ENCODE measurements at places on chromosomes 2 and 18.

DNA sequence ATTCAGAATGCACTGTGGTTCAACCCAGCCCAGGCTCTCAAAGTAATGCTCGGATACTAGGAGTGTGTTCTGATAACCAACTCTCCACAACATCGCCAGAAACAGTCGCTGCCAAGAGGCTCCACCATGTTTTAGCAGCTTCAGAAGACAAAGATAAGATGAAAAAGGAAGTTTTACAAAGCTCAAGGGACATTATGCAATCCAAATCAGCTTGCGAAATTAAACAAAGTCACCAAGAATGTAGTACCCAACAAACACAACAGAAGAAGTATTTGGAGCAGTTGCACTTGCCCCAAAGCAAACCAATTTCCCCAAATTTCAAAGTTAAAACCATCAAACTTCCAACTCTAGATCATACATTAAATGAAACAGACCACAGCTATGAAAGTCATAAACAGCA is 360.9 kb downstream of the XIRP2 start:
- DNase-seq, result no peak

DNA sequence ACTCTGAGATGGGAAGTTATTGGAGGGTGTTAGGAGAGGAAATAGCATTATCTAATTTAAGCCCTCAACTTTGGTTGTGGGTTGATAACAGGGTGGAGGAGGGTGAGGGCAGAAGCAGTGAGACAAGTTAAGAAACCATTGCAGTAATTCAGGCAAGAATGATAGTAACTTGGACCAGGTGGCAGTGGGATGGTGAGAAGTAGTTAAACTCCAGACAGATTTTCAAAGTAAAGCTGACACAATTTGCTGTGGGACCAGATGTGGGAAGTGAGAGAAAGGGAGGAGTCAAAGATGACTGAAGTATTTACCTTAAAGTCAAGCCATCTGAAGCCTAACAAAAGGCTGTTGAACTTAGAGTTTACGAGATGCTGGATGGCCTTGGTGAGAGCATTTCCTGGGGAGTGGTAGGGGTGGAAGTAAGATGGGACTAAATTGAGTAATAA is 163.2 kb upstream of the KLF7 start:
- no peak for DNase-seq

DNA sequence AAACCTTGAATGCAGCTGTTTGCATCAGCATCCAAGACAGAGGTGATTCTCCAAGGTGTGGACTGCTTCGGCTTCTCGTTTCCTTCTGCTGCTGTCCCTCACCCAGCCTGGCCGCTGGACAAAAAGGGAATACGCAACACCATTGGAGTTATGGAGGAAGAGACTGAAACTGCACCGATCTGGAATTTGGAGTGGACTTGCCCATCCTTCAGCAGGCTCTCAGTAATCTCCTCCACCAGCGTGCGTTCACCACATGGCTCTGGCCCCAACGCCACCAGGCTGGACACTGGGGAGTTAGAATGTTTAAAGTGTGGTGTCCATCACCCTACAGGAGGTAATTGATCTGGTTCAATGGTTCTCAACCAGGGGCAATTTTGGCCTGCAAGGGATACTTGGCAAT is 41.4 kb upstream of the ID2 start:
- DNase-seq, result no peak

DNA sequence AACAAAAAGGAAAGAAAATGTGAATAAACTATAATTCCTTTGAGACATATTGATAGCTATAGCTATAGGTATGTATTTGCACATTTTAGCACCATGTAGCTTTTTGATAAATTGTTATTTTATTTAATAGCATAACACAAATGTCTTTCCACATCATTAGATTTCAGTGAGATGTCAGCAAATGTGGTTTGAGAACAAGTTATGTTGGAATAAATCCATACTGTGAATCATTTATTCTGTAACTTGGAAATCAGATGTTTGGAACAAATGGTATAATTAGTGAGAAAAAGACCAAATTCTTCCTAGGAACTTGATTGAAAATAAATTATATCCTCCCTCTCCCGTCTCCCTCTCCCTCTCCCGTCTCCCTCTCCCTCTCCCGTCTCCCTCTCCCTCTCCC is 62.8 kb downstream of the NABP1 start:
- DNase-seq, result no peak

DNA sequence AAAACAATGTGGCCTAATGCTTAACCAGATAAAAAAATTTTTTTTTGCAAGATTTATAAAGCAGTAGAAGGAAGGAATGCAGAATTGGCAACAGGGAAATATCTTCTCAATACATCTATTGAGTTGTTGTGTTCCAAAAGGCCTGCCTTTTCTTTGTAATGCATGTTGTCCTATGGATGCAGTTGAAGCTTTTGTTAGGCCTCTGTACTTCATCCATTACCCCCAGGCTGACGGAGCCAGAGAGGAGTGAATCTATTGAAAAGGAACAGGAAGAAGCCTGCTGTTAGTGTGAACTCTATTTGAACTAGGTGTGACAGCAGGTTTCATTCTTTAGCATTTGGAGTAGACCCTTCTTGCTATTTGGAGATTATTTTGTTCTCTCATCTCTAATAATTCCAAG is 56.5 kb downstream of the MTX2 start:
- no peak for DNase-seq

DNA sequence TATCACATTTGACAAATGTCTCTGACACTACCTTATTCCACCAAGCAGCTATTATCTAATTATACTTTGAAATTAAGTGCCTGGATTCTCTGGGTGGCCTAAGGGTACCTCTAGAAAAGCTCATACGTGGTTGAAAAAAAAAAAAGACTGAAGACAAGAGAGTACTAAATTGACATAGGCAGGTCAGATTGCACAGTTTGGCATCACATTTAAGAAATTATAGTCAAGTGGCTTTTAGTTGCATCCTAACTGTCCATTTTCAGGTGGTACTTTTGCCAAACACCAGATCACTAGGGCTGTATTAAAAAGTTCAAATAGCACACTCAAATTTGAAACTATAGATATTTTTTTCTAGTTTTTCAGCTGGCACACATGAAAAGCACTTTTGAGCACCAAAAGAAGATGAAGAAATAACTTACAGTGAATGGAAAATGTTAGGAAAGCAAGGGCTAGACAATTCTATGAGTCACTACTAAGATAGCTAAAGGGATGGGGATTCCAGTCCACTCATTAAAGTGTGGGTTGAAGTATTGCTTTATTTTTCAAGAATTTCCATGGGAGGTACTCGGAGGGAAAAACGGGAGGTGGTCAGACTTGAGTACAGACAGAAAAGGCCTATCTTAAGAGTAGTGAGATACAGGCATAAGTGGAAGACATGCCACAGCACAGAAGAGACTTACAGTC is 106.5 kb upstream of the COL5A2 start:
- DNase-seq, result no peak

DNA sequence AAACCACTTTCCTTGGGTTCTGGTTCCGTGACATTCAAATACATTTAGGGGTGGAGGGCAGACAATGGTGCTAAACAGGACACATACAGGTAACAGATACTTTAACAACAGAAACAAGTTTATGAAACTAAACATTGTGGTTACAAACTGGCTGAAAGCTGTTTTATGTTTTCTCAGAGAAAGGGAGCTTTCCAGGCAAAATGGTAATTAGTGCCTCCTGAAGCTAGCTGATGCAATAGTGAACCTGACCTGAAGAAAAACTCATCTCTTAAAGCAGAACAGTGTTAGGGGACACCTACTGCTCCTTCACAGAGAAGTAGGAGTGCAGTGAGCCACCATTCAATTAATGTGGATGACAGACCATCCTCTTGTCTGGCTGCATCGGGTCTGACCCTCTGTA is 138.9 kb downstream of the CCDC148 start:
- DNase-seq, result no peak

GRCh38 chr2:207722773-207723424 is 11.5 kb downstream of the CCNYL1 start:
- DNase-seq, result no peak

- no peak for DNase-seq
Measured at GRCh38 chr2:8888963-8889362, 51.5 kb upstream of the KIDINS220 start.

All from GM20000 (cell line).